NCI-H460 (cell line): ENCODE measurements at places on chromosomes 11 and 22. TPM values are rescaled to one million over a fixed set of nuclear protein-coding genes. Genes with fewer than 3 reads are reported as not detected.

Gene KDM4D
- total RNA-seq = 0.17 and 0.57 TPM in 2 replicates

- DNase-seq = no peak
These were observed 123.4 kb downstream of the NXPE2 start for GRCh38 chr11:114801773-114802172.

- no peak for DNase-seq
These were observed 940.0 kb downstream of the BRD1 start for GRCh38 chr22:48887394-48888332.

DNA sequence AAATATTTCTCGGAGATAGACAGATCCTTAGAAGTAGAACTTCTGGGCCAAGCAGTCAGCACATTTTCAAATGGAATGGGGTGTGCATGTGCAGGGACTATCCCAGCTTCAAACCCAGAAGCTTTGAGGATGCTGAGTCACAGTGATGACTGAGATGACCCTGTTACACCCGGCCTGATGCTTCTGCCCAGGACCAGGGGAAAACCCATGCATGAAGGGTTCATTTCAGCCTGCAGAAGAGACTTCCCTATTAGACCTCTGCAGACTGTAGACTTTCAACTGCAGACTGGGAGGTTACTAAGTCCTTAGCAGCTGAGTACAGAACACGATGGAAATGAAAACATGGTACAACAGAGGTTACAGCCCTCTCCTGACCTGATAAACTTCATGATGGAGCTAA lies 3.6 kb upstream of the OR2AT4 start:
- peak; percentile 30 for DNase-seq

Gene OR52A1
- not detected in 2 replicates for total RNA-seq

GRCh38 chr11:23723861-23724260 lies 773.0 kb upstream of the LUZP2 start:
- DNase-seq = no peak

Gene ELMOD1
- total RNA-seq = 0.12 TPM in 1 of 2 replicates, not detected in the other

Gene C1QTNF4
- not detected in 2 replicates for total RNA-seq

- DNase-seq = no peak
These were observed 4.1 kb downstream of the CCDC188 start for GRCh38 chr22:20146777-20147176.

Gene KDM2A
- 15.1 and 18.5 TPM in 2 replicates for total RNA-seq

DNA sequence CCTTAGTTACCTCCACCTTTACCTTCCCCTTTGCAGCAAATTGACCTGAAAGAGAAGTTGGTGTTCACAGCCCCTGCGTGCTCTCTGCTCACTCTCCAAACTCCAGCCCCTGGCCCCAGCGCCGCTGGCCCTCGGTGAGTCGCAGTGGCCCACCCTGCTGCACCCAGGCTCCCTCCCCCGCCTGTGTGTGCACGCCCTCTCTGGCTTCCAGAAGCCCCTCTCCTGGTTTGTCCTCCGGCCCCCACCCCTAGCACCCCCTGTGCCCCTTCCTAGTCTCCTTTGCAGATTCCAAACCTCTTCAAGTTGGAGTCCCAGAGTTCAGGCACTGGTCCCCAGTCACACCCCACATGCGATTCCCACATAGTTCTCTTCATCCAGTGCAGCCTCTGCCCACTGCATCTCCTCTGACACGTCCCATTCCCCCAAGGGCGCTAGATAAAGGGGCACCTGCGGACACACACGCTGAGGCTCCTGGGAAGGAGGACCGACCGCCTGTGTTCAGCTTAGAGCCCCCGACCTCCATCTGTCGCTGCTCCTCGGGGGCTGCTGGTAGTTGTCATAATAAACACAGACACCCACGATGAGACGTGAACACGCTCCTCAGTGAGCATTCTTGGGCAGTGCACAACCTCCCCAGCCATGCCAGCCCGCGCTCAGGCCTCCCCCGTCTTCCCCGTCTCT lies 1.5 kb upstream of the PHRF1 start:
- DNase-seq = no peak

DNA sequence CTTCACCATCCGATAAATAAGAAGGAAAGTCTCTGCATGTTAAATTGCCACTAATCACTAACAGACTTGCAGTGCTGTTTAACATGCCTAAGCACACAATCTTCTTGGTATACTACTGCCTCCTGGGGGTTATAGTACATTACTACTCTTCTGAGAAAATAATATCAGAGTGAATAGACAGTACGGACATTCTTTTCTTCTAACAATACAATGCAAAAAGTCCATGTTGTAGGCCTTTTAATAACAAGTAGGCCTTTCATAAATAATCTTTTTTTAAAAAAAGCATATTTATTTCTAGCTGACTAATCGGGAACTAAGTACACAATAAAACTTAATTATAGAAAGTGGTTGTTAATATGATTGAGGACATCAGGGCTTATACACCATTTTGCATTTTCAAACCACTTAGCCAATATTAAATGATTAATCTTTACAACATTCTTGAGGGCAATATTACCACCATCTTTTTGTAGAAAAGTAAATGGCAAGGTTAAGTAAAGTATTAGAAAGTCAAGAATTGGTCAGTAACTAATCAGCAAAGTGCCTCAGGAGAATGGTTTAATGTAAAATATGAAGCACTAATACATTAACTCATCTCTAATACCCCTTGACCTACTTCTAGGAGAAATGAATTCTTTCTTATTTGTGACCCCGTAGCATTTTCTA lies 84.7 kb downstream of the TTC28 start:
- peak; percentile 54 for DNase-seq

- peak; percentile 35 for DNase-seq
These were observed 2.8 kb upstream of the ROBO4 start for GRCh38 chr11:124900464-124900863.

- DNase-seq = no peak
These were observed 8.3 kb downstream of the FXYD2 start for GRCh38 chr11:117816151-117816741.

GRCh38 chr11:110207123-110207522 lies 89.3 kb downstream of the RDX start:
- DNase-seq = no peak

GRCh38 chr22:41893591-41894375 lies 21.1 kb downstream of the SHISA8 start:
- DNase-seq = no peak

DNA sequence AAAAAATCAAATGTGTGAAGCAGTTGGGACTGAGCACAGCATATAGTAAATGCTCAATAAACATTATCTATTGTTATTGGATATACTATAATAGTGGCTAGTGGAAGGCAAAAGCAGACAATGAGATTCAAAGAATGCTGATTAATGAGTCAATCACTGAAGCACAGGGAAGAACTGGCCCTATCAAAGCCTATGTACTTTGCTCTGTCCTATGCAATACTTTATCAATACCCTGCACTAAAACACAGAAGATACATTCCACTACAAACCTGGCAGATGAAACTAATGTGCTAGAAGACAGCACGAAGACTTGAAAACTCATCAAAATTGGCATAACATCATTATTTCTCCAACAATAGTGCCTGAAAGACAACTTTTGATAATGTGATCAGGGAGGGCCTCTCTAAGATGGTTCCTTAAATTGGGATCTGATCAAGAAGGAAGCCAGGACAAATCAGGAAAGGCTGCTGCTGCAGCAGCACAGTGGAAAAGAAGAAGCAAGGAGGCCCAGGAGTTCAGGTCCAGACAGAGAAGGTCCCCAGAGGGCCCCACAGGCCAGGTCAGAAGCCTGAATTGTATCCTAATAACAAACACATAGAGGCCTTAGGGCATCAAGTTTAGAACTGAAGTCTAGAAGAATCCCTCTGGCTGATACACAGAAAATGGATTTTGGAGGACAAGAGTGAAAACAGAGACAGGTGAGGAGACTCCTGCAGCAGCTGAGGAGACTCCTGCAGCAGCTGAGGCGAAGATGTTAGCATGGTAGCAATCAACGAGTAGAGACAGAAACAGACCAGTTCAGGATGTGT lies 18.6 kb downstream of the PI4KA start:
- DNase-seq = no peak

Gene RFPL3
- not detected in 2 replicates for total RNA-seq

DNA sequence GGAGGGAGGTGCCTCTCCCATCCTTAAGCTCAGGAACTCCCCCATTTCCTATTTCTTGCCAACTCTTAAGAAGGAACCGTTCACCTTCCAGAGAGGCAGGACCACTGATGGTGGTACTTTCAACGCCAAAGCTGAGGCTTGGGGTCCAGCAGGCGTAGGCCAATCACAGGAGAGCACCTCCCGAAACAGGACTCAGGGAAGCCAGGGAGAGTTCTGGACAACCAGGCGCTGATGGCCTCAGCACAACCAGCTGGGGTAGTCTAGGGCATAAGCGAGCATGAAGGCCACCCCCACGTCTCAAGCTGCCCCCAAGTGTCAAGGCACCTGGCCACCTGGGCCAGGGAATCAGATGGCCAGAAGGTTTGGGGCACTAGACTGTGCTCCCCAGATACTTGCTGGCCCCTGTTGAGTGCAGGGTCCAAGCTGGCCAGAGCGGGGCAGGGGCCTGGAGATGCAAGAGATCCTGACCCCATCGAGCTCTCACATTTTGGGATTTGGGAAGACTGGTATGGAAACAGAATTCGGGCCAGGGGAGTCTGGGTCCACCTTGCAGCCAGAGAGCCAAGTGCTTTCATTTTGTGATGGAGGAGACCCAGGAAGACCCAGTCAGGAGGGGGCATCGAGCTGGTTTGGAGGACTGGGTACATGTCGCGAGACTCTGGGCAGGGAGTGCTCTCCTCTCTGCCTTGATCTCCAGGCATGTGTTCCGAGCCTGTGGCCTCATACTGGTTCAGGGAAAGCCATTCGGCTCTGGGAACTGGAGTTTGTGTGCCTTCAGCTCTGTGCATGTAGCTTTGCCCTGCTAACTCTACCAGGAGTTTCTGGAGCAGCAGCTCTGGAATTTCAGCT lies 926 bp downstream of the CD6 start:
- DNase-seq = no peak

Gene TMPRSS5
- 0.15 TPM in 1 of 2 replicates, not detected in the other for total RNA-seq

DNA sequence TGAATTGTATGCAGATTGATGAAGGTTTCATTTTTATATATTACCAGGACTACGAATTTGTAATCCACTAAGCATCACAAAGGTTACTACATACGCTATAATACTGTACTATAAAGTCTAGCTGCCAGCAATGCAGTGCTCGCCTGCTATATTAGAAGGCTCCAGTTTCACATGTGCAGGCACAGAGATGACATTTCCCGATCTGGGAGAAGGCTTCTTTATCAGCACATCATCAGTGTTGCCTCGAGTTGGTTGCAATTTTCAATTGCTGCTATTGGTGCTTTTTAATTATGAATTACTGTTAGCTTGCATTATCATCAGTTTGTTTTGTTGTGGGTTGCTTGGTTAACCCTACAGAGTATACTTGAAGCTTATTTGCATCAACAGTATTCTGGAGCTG lies 143.2 kb upstream of the TEAD1 start:
- DNase-seq = no peak

Gene KCNJ1
- not detected in 2 replicates for total RNA-seq

GRCh38 chr11:18669711-18670110 lies 28.9 kb upstream of the TMEM86A start:
- no peak for DNase-seq

GRCh38 chr22:41237707-41238569 lies 2.8 kb downstream of the CHADL start:
- DNase-seq = peak; percentile 40

DNA sequence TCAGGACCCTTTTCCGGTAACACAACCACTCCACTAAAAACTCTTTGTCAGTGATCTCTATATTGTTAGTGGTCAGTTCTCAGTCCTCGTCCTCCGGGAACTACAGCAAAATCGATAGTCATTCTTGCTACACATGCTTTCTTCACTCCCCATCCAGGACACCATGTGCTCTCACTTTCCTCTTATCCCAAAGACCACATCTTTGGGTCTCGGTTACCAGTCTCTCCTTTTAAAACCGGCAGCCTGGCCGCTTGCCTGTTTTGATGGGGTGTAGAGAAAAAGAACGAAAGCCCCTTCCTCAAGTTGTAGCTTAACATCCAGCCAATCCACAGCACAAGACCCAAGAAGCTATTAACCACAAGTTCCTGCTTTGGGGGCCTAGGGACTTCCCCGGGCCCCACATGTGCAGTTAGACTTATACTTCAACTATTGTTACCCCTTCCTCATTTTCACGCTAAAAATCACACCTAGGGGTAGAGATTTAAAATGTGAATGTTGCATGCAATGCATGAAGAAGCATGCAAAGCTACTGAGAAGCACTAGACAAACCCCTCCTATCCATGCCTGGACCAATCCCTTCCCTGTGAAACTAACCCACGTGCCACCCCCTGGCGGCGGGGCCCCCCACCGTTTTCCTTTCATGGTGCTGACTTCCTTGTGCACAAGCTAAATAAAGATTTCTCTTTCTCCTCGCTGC lies 1.5 kb upstream of the TOLLIP start:
- DNase-seq = no peak

DNA sequence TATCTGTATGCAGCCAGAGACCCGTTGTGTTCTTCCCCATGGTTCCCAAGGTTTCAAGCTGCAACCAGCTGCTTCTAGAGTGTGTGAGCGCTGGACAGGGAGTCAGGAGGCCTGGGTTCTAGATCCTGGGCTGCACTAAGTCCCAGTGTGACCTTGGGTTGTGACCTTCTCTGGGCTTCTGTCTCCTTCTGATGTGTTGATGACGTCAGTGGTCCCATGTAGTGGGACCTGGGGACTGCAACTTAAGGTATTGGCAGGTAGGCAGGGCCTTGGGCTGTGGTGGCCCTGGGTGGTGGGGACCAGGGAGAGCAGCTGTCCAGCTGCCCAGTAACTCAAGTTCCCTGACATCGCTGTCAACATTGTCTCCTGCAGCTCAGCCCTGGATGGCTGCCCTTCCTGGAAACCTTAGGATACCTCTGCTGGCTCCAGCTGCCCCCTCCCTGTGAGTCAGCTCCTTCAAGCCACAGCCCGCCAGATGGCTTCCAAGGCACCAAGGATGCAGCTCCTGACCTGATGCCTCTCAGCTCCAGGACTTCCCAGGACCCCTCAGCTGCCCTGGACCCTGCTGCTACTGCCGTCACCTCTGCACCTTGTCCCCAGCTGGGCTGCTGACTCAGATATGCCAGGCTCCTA lies 1.3 kb upstream of the PVALB start:
- no peak for DNase-seq

DNA sequence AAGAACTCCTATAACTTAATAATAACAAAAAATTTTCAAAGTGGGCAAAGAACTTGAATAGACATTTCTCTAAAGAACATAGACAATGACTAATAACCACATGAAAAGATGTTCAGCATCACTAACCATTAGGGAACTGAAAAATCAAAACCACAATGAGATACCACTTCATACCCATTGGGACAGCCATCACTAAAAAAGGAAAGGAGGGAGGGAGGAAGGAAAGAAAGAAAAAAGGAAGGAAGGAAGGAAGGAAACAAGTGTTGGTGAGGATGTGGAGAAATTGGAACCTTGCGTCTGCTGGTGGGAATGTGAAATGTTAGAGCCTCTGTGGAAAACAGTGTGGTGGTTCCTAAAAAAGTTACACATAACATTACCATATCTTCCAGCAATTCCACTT lies 55.8 kb downstream of the MS4A13 start:
- no peak for DNase-seq

- DNase-seq = peak; percentile 68
These were observed at the start of gene FJX1 for GRCh38 chr11:35617687-35618496. FJX1 (plus strand) TSS chr11:35618460; CDS start chr11:35618637, 177 bp downstream.

GRCh38 chr11:65867284-65868071 lies 5.1 kb downstream of the EFEMP2 start:
- DNase-seq = no peak

GRCh38 chr11:7670641-7671040 lies 2.7 kb downstream of the CYB5R2 start:
- no peak for DNase-seq

- no peak for DNase-seq
These were observed 79.4 kb upstream of the ARHGAP20 start for GRCh38 chr11:110791621-110792020.

- DNase-seq = no peak
These were observed 1.0 kb downstream of the MALAT1 start for GRCh38 chr11:65499713-65500386.
